ENCODE measurements at places on chromosomes 13 and 19. TPM values are rescaled to one million over a fixed set of nuclear protein-coding genes. Genes with fewer than 3 reads are reported as not detected.

The PSG7 gene
- total RNA-seq, result not detected

- no peak for DNase-seq
Measured at GRCh38 chr13:65011378-65011777, 2218.8 kb downstream of the PCDH9 start.

- no peak for DNase-seq
Measured at GRCh38 chr13:75432045-75432444, 49.9 kb downstream of the TBC1D4 start.

- no peak for DNase-seq
Measured at GRCh38 chr19:48186541-48186991, 16.1 kb downstream of the ZSWIM9 start.

The NLRP11 gene
- total RNA-seq, result not detected

DNA sequence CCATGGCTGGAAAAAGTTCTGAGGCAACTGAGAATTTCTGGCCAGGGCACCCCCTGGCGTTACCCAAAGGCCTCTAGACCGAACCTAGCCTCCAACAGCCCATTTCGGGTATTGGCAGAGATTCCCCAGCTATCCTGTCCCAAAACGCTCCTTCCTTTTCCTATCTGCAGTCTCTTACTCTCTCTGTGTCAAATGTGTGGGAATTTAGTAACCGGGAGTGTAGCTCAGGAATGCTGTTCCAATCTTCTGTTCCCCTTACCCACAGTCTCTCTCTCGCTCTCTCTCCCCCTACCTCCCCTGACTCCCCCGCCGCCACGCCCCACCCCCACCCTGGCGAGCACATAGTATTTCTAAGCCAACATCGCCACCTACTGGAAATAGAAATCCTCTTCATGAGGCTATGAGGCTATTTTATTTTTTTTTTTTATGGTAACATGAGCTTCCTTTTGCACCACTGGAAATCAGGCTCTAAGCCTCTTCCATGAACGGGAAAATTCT, 27.0 kb downstream of the OXGR1 start:
- DNase-seq, result no peak

GRCh38 chr13:33479105-33479504, 193.6 kb upstream of the STARD13 start:
- DNase-seq, result no peak

DNA sequence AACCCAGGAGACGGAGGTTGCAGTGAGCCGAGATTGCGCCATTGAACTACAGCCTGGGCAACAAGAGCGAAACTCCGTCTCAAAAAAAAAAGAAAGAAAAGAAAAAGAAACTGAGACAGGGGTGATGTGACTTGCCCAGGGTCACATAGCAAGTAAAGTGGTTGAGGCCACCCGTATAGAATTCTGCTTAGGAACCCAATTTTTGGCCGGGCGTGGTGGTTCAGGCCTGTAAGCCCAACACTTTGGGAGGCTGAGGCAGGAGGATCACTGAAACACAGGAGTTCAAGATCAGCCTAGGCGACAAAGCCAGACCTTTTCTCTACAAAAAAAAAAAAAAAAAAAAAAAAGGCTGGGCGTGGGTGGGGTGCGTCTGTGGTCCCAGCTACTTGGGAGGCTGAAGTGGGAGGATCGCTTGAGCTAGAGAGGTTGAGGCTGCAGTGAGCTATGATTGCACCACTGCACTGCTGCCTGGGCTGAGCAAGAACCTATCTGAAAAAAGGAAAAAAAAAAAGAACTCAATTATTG, 1.3 kb downstream of the SNRPA start:
- DNase-seq, result no peak

The SELENOV gene
- 1.1 TPM for total RNA-seq

DNA sequence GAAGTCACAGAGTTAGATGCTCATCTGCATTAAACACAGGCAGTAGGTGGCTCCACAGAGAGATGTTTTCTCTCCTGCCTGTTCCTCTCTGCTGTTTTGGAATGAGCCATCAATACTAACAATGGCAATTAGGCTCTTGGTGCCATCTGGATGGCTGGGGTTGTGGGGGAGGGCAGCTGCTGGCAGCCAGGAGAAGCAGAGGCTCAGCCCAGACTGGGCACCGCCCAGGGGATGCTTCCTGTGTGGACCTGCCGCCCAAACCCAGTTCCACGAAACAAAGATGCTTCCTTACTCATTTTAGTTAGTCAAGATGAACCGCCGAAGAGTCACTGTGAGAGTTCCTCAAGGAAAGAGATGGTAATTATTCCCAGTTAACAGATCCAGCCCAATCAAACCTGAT, 50.8 kb upstream of the PCDH8 start:
- DNase-seq, result no peak

DNA sequence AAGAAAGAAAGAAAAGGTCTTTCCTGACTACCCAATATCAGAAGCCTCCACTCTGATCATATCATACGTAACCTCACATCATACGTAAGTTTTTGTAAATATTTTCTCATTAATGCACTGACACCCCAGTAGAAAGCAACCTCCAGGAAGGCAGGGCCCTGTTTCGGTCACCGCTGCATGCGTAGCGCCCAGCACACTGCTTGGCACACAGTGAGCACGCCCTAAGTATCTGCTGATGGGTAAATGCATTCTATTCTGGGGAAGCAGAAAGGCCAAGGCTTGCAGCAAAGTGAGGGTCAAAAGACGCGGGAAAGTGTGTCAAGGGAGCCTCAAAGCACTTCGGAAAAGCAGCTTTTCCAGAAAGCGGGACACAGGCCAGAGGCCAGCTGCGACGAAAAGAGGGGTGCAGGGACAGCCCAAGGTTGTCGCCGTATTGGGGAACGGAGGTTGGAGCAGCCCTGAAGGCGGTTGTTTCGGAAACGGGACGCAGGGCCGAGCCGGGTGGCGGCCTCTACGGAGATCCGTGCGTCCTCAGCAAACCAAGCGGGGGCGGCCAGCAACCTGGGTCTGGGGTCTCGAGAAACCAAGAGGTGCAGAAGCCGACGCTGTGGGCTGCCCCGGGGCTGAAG, 463 bp downstream of the SUGP1 start:
- no peak for DNase-seq

DNA sequence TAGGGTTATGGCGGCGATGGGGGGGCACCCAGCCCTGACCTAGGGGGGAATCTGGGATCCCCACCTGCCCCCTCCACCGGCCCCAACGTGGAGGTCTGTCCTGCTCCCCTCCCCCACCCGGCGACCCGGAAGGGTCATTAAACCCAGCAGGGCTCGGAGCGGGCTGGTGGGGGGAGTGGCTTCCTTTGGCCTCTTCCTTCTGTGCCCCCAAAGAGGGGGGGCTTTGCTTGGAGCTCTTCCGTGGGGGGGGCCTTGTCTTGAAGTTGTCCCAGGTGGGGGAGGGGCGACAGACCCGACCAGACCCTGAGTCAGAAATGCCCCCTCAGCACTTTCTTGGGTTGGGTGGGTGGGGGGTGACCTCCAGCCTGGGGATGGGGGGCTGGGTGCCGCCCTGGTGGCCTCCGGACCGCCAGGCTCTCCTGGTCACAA, 1.5 kb downstream of the ARID3A start:
- DNase-seq, result no peak

DNA sequence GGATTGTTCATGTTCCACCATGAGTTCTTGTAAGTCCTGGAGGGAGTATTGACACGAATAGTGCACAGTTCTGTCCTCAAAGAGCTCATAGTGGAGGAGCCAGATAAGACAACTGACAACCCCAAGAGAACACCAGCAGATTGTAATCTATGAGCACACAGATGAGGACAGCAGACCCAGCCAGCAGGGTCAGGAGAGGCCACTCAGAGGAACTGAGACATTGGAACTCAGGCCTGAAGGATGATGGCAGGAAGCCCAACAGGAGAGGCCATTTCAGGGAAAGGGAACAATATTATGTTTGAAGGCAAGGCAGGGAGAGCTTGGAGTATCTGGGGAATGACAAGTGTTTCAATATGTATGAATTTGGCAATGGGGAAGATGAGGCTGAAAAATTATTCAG, 63.7 kb upstream of the IPO5 start:
- DNase-seq, result no peak

- no peak for DNase-seq
Measured at GRCh38 chr13:97724450-97724849, 229.0 kb upstream of the IPO5 start.

Data from type B pancreatic cell (in vitro differentiated cells).